ENCODE measurements at places on chromosomes 5 and 9.

DNA sequence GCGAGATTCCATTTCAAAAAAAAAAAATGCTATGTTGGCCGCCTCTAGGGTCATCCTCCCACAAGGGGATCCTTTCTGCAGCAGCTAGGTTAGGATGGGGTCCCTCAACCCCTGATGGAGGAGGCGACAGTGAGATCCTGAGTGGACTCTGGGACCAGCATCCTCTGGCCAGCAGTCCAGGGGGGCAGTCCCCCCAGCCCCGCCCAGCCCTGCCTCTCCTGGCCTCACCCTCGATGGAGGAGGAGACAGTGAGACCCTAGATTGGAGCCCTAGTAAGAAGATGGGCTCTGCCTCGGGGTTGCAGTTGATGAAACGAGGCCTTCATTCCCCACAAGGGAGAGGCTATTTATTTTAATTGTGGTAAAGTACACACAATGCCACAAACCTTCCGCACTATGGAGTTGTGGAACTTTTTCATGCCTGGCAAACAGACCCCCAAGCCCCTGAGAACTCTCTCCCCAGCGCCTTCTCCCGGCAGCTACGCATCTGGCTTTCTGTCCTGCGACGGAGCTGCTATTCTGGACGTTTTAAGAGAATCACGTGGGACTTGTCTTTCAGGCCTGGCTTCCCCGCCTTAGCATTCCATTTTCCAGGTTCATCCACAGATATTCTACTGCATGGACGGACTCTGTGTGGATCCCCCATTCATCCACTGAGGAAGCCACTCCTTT, 15.8 kb downstream of the VAV2 start:
- no peak for DNase-seq

DNA sequence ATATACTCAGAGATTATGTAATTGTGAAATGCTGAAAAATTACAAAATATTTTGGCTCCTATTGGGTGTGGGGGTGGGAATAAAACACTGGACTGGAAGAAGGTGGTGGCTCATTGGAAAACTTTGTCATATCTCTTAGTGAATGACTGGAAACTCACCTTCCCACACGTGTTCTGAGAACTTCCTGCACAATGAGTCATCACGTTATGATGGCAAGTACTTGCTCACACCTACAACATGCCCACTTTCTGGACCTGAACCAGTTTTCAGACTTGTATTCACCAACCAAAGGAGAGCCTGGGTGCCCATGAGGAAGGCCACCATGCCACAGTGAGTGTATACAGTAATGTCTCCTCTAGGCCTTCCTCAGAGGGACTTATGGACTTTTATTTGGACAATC, 294.8 kb downstream of the ASTN2 start:
- DNase-seq = no peak

DNA sequence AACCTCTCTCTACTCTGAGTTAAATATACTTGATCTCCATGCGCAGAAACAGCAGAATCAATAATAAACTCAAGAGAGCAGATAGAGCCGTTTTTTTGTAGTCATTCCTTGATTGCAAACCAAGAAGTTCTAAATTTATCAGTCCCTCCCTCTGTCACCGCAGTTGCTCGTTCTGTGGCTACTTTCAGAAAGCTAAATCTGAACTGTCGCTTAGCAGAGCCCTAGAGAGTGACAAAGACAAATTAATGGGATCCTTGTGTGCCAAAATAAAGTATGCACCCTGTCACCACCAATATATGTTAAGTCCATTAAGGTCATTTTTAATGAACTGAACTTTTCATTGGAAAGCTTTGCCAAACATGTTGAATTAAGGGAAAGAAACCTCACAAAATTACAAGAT, 218.3 kb downstream of the ADAMTSL1 start:
- DNase-seq = no peak

- DNase-seq = no peak
These were observed 221.2 kb downstream of the TLE1 start for GRCh38 chr9:81468084-81468595.

- no peak for DNase-seq
These were observed 173.6 kb downstream of the TENT4A start for GRCh38 chr5:6886866-6887265.

- no peak for DNase-seq
These were observed 17.3 kb downstream of the SIL1 start for GRCh38 chr5:139180850-139181249.

GRCh38 chr5:68968429-68968828, 125.4 kb upstream of the SLC30A5 start:
- no peak for DNase-seq

GRCh38 chr9:104743376-104743985, 4.0 kb upstream of the NIPSNAP3A start:
- DNase-seq = no peak

DNA sequence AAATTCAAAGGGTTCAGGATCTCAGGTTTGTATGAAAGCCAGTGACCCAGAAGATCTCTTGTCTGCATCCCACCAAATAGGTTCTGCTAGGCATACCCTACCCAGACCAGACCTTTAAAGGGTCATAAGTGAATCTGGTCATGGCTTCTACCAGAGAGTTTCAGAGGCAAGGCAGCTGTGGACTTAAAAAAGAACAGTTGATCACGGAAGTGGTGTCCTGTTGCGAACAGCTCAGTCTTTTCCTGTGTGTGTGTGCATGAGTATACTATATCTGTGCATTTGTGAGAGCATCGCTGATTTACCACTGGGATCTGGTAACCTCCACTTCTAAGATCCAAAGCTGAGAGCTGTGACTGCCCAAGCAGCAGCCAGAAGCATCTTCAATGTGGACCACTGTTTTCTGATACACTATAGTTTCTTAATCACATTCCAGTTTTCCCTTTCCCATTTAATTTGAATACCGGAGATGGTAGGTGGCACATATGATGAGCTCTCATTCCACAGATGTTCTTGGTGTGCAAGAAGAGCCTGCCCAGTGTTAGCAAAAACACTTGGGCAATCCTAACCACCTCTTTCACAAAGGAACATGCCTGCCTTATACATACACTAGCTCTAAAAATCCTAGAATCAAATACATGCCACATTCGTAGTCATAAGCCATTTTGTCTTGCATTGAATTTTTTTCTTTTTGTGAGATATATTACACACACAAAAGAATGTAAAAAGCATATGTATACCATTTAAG, 36.2 kb upstream of the OR2S2 start:
- DNase-seq = no peak

- no peak for DNase-seq
These were observed 6.5 kb downstream of the RPS6 start for GRCh38 chr9:19373527-19373926.

DNA sequence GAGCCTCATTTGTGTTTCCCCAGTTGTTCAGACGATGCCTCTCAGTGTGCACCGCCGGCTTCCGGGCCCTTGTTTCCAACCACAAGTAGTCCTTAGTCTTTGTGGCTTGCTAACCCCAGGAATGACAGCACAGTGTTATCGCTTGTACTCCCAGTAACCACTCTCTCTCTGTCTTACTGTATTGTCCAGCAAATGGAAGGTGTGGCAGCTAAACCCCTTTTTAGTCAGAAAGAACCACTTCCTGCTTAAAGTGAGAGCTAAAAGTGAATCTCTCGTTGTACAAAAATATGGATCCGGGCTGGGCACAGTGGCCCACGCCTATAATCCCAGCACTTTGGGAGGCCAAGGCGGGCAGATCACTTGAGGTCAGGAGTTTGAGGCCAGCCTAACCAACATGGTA, 61.3 kb downstream of the ENC1 start:
- peak; percentile 23 for DNase-seq

DNA sequence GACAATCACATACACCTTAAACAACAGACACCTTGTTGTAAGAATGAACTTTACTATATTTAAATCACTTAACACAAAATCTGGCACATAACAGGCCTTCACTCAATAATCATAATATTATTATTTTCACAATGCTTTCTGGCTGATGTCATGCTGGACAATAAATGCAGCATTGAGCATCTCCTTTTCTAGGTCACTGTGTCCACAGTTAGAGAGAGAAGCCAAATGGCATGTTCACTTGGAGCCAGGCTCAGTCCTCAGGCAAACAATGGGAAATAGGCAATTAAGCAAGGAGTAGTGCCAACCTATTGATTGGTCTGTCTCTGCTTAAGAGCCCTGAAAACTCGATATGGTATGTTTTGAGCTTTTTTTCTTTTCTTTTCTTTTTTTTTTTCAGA, 50.6 kb upstream of the KLF4 start:
- no peak for DNase-seq

DNA sequence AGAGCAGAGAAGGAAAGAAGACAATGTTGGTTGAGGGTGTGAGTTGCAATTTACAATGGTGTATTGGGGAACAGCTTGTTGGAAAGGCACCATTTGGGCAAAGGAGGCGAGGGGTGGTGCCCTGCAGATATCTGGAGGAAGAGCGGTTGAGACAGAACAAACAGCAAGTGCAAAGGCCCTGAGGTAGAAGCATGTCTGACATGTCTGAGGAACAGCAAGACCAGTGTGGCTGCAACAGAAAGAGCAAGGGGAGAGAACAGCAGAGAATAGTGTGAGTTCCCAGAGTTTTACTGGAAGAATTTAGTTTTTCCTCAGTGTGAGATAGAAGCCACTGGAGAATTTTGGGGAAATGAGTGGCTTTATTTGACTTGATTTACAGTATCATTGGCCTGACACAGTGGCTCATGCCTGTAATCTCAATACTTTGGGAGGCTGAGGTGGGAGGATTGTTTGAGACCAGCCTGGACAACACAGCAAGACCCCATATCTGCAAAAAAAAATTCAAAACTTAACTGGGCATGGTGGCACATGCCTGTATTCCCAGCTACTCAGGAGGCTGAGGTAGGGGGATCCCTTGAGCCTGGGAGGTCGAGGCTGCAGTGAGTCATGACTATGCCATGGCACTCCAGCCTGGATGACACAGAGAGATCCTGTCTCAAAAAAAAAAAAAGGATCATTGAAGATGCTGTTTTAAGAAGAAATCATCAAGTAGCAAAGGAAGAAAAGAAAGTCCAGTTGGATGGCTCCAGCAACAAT, 13.6 kb downstream of the CMBL start:
- DNase-seq = no peak

- no peak for DNase-seq
These were observed 343.0 kb upstream of the SGCD start for GRCh38 chr5:155983954-155984353.

DNA sequence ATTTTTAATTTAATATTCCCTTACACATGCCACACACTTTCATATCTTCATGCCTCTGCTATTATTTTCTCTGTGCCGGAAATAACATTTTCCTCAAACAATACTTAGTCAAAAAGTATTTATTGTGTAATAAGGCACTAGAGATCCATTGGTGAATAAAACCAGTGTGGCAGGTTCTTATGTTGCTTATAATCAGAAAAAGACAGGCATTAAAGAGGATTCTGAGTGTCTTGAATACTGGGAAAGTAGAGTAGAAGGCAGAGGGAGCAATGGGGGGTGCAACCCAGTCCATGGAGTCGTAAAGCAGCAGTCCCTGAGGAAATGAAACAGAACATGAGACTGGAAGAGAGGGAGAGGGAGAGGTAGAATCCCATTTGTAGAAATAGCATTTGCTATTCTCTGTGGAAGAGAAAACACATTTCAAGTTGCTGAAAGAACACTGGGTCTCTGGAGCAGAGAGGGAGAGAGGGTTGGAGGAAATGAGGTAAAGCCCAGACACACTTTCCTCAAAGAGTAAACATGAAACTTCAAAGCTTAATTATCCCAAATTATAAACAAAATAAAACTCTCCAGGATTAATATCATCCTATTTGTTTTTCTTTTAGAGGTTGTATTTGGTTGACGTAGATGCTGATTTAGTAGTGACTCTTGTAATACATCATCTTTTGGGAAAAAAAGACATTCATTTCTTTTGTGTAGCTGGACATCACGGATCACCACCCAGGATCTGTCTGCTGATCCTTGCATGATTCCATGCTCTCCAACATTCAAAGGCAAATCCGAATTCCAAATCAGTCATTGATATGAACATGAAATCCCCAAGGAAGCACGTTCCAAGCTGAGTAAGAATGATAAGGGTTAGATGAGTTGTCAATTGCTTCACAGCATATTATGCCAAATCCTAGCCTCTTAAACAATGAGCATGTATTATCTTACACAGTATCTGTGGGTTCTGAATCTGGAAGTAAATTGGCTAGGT, 37.4 kb upstream of the GRAMD2B start:
- no peak for DNase-seq

DNA sequence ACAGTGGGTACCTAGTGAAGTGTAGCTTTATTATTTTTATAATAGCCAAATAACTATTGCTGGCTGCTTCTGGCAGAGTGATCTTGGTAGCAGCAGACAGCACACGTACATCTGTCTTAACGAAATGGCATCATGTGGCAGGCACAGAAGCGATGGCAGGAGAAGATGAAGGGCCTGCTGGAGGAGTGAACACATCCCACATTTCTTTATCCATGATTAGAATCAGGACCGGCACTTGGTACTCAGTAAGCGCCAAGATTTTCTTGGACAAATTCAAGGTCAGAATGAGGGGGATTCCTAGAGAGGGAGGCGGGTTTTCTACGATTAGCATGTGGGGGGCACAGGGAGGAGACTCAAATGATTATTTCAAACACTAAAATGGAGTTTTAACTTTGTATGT, 23.0 kb upstream of the ZNF366 start:
- DNase-seq = no peak

- DNase-seq = no peak
These were observed 24.8 kb downstream of the TSPAN17 start for GRCh38 chr5:176671890-176672747.

GRCh38 chr9:136676920-136677686, 10.2 kb downstream of the AGPAT2 start:
- DNase-seq = no peak

GRCh38 chr5:119896826-119897536, 267.6 kb downstream of the FAM170A start:
- no peak for DNase-seq

DNA sequence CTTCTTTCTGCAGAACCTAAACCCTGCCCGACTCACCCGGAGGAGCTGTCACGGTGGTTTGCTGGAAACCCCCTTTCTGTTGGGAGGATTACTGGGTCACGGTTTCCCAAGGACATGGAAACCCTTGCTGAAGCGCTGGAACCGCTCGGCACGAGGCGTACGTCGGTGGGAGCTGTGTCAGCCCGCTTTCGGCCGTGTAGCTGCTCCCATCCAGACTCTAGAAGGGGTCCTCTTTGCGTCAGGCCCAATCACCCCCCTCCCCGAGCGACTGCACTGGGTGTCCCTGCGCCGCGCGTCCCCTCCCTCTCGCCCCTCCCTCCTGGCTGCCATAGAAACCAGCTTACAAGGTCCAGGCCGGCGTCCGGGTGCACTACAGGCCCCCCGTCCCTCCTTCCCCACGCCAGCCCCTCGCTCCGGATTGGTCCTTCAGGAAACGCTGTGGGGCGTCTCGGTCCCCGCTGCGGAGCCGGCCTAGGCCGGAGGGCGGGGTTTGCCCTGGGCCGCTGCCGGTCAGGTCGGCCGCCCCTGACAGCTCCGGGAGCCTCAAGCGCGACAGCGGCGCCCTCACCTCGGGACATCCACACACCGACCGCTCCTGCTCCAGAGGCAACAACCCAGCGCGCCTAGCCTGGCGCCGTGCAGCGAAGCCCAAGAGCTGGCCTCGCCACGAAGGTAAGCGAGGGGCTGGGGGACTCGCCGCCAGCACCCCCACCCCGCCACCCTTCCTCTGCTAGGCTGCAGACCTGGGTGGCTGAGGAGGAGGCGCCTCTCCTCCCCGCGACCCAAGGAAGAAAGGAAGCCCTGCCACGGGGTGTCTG, at the start of gene NIM1K:
Gene NIM1K (plus strand): TSS at position 486 of the 818 bp plus-strand sequence. CDS start 53,551 bp downstream, outside the sequence.
- DNase-seq = peak; percentile 62

- DNase-seq = no peak
These were observed 10.9 kb downstream of the PTPN3 start for GRCh38 chr9:109487247-109487646.

GRCh38 chr5:1274471-1274870, 20.4 kb downstream of the TERT start:
- DNase-seq = no peak

- peak; percentile 77 for DNase-seq
These were observed 31.4 kb downstream of the ANXA6 start for GRCh38 chr5:151126199-151126645.

- DNase-seq = no peak
These were observed 78.9 kb downstream of the GOLPH3 start for GRCh38 chr5:32095261-32095671.
